DMS 273 treated with DMSO at 0.1 percent for 48 hours (cell line): ENCODE measurements at places on chromosomes 1 and 21.

- DNase-seq: no peak
These were observed 5.0 kb downstream of the DMRTB1 start for GRCh38 chr1:53463961-53464899.

DNA sequence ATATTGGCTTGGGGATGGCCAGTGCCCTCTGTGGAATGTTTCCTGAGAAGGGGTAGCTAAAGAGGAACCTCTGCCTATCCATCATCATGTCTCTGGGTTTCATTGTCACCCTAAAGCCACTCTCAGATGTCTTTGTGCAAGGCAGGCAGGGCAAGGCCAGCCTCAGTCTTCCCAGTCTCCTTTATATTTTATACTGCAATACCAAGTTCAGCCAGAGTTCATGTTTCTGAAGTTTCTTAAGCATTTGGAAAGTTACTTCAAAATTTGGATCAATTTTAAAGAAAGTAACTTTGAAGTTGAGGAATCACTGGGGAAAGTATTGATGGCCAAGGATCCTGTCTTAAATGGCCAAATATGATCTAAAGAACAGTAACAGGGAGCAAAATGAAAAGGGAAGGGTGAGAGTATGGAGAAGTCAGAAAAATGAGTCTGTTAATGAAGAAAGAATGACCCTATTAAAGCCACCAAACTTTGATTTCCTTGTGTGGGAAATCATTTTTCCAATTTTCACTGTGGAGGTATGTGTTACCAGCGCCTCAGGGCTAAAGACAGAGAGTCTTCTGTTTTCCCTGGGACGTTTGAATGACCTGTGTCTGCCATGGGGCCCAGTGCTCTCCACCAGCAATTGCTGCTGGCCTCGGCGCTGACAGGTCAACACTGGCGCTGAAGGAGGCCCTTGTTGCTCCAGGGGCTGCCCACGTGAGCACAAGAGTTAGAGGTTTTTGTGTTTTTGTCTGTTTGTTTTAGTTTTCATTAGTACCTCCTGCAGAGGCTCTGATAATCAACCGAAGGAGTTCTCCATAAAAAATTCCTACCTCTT lies 93.9 kb downstream of the ATP5PO start:
- DNase-seq: no peak

GRCh38 chr1:25867210-25867991 lies 8.1 kb downstream of the PAQR7 start:
- no peak for DNase-seq

- DNase-seq: no peak
These were observed 221.2 kb downstream of the DISC1 start for GRCh38 chr1:231847612-231848397.

GRCh38 chr1:22800629-22801028 lies 90.0 kb downstream of the EPHB2 start:
- no peak for DNase-seq

DNA sequence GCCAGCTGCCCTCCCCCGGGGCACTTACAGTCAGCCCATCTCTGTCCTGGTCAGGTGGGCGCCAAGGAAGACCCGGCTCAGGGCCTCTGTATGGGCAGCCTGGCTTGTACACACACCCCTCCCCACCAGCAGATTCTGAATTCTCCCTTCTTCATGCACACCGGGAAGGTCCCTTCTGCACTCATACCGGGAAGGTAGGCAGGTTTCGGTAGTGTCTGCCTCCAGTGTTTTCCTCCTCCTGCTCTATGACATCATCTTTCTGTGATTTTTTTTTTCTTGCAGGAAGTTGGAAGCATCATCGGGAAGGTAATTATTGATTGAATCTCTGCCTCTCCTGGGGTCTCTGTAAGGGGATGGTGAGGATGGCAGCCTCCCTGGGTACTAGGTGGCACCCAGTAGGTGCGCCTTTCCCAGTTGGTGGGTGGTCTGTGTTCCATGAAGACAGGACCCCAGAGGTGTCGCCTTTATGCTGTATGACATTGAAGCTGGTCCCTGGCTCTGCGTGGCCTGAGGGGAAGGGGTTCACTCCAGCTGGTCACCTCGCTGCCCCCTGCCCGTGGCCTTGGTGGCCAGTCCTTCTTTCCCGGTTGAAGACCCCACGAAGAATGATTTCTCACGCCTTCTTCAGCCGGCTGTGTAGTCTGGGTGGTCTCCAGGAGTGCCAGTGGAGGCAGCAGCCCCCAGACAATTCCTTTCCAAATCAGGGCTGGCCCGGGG lies 82.1 kb upstream of the COL6A1 start:
- DNase-seq: no peak

GRCh38 chr1:47686731-47687630 lies 249.1 kb downstream of the FOXD2 start:
- no peak for DNase-seq

- no peak for DNase-seq
These were observed 231.3 kb downstream of the TOMM20 start for GRCh38 chr1:234897390-234897749.

- no peak for DNase-seq
These were observed 39.6 kb downstream of the RERE start for GRCh38 chr1:8777867-8778266.

DNA sequence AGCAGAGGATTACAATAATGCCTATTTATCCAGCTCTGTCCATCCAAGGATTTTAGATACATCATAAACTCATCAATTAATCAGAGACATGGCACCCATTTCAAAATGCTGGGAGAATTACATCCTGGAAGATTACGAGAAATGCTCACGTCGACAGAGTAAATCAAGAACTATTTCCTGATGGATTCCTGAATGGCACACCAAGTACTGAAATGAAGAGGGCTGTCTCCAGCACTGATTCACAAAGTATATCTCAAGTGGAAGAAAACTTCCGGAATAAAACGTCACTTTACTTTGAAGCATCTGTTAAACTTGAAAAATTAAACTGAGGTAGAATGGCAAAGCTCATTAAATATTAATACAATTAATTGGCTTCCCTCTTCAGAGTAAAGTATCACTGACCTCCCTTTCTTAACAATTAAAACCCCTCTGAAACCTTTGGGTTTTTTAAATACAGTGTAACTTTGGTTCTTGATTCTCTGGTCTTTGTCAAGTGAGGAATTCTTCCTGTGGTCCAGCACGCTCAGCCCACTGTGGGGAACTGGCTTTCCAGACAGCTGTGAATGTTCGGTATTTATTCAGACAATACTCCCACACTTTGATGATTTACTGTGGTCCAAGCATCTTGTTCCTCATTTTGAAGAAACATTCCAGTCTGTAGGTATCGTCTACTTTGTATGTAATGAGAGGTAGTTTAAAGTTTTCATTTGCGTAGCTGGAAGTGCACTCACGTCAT lies 288.0 kb downstream of the NFIA start:
- DNase-seq: no peak

DNA sequence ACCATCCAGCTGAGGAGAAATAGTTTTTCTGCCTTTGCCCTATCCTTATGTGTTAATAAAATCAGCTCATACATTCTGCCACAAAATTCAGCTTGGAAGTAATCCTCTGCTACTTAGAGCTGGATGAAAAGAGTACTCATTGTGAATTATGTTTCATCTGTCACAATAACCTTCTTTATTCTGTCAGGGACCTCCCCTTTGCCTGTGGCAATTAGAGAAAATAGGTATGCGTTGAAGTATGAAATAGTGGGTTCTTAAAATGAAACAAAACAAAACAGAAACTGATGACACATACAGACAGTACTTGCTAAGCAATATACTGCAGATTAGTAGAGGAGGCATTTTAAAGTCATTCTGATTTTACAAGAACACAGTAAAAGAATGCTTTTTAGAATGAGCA lies 578.5 kb downstream of the USP25 start:
- DNase-seq: no peak

DNA sequence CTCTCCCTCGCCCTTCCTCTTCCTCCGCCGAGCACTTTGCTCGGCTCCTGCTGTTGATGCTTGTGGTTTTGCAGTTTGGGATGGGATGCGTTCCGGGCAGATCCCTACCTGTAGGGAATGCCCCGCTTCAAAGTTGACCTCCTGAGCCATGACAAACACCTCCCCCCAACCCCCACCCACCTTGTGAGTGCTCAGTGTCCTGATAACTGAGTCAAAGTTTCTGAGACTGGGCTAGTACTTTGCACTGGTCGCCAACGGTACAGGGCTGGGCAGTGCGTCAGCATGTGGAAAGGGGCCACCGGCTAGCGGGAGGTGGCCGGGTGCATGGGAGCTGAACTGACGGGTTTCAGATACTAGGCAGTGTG lies 771 bp downstream of the RABGAP1L start:
- DNase-seq: no peak

DNA sequence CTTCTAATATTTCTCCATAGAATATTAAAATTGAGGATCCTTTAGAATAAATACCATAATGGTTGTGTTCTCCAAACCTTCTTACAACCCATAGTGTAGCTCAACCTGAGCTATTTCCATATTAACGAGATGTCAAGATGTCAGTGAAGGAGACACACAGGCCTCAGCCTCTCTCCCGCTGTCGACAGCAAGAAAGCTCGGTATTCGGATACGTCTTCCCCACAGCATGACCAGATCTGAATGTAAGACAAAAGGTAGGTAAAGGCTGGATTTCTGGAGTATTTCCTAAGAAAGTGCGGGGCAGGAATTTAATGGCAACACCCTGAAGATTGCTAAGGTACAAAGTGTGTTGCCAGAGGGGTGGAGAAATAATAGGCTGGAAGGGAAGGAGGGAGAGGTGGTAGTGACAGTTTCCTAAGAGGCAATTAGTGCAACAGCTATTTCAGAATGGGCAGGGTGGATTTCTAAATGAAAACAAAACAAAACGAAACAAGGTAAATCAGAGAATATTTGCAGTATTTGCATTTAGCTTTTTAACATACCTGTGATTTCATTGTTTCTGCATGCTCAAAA lies 1.7 kb downstream of the ADSS2 start:
- DNase-seq: no peak

GRCh38 chr1:54851936-54852524 lies 35.0 kb downstream of the DHCR24 start:
- DNase-seq: no peak

GRCh38 chr1:229509576-229509975 lies 1.4 kb upstream of the NUP133 start:
- no peak for DNase-seq

GRCh38 chr1:152657677-152658076 lies 5.5 kb upstream of the LCE2D start:
- no peak for DNase-seq

DNA sequence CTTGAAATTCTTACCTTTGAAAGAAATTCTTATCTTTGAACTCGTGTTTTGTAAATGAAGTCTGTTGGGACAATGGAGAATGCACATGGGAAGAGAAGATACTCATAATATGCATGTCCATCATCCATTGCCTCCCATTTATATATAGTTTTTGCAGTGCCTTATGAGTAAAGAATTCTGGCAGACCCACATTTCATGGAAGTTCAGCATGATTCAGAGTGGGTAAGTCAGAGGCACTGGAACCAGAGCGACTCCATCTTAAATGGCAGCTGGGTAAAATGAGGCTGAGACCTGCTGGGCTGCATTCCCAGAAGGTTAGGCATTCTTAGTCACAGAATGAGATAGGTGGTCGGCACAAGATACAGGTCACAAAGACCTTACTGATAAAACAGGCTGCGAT lies 13.8 kb downstream of the LAX1 start:
- no peak for DNase-seq

GRCh38 chr1:4149831-4150230 lies 249.8 kb upstream of the C1orf174 start:
- no peak for DNase-seq

GRCh38 chr1:12305377-12305776 lies 75.5 kb downstream of the VPS13D start:
- no peak for DNase-seq

GRCh38 chr1:207000651-207001291 lies 30.5 kb upstream of the FCAMR start:
- no peak for DNase-seq

- peak; percentile 66 for DNase-seq
These were observed 2.8 kb downstream of the KCNN3 start for GRCh38 chr1:154867064-154867825.

GRCh38 chr1:238982736-238983135 lies 403.6 kb upstream of the CHRM3 start:
- no peak for DNase-seq

- no peak for DNase-seq
These were observed 29.6 kb downstream of the VANGL2 start for GRCh38 chr1:160429702-160430535.

DNA sequence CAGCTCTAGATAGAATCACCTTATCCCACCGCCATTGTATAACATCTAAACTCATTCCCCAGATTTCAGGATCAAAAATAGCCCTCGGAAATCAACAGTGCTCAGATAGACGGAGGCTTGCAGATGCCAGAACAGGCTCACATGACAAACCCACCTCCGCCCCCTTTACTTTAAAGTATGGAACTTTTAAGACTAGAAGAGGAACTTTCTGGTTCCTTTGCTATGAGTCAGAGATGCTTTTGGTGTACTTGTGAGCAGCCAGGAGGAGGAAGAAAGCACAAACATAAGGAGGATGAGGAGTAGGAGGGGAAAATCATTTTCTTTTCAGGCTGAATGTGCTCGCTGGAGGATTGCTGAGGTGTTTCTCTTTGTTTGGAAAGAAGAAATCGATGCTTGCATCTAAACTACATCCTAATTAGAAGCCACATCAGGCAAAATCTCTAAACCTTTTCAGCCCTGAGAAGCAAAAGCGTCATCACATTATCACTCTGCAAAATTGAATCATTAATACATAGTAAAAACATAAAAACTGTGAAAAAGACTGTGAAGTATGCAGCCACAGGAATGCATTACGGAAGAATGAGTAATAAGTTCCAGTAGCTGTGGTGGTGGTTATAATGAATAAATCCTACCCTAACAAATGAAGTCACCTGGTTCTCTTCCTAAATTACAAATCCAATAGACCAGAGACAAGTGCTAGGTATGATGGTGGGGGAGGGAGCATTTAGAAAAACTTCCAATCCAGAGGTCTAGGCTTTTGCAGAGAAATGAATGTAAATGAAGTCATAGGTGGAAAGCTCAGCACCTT lies 251.3 kb downstream of the KCNH1 start:
- DNase-seq: no peak

DNA sequence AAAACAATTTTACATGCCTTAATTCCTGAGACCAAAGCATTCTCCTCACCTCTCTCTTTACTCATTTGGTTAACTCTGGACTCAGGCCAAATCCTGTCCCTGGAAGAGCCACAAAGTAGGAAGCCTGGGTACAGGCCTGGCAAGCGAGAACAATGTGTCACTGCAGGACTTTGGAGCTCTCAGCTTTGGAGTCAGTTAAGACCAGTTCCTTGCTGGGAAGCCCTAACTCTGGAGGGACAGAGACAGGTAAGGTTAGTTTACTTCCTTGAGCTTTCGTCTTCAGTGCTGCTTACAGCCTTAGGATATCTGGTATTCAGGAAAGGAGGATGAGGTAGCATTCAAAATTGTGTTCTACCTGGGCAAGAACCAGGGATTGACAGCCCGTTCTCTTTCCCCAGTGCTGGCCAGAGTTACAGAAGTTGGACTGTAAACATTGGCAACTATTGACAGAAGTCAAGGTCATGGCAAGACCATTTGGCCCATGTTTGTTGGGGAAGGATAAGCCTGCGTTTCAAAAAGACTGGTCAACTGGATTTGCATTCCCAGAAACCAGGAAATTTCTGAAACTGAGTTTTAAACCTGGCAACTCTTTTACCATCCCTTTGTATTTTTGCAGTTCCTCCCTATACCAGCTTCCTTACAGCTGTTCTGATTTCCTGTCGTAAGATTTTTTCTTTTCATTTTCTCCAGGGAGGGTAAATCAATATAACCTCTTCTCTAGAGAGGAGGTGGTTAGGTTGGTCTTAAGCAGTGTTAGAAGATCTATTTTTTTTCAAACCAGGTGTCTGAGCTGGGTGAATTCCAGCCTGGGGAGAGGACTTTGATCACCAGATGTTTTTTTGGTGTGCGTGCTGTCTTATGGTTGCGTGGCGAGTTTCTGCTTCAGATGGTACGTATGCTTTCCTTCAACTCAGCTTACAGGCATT lies at the start of gene C4BPB:
Gene C4BPB, plus strand, starts transcription at position 160 of the 926 bp plus-strand sequence. Its CDS starts 672 bp downstream, at position 832.
- DNase-seq: no peak
